Stimulated activated CD8-positive, alpha-beta memory T cell treated with anti-CD3 and anti-CD28 coated beads, Interleukin-15, amount 100 ng/mL, for 4 hours (primary cell): ENCODE measurements at places on chromosomes 11 and 22.

- DNase-seq: no peak
These were observed 45.8 kb downstream of the LRRC32 start for GRCh38 chr11:76624500-76625379.

- DNase-seq: no peak
These were observed 31.7 kb upstream of the TMPRSS4 start for GRCh38 chr11:118045191-118045590.

DNA sequence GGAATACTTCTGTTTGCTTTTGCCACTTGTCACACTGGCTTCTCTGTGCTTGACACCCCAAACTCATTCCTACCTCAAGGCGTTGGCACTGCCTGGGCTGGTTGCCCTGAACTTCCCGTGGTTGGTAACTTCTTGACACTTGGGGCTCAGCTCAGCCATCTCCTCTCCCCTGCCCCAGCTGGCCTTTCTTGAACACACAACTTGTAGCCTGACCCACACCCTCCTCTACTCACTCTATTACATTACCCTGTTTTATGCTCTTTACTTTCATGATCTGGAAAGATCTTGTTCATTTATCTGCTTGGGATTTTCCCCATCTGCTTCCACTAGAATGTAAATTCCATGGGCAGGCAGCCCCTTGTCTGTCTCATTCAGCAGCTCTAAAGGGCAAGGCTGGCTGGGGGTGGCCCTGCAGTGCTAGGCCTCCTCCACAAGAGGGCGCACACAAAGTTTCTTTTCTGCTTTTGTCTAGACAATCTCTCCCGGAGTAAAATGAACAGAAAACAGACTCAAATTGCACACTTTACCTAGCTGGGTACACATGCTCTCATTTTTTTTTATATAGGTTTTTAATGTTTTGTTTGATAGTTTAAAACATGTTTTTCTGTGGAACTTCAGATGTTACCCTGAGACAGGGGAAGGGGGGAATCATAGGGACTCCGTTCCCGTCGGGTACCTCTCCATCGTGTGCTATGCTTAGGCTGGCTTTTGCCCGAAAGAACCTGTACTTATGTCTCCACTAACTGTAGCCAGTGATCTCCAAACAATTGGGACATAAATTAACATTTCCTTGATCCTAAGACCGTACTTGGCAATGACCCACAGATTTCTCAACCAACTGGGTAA lies 16.4 kb upstream of the MRGPRX2 start:
- DNase-seq: peak; percentile 31

- no peak for DNase-seq
These were observed 26.7 kb upstream of the RASL10A start for GRCh38 chr22:29342177-29342576.

GRCh38 chr22:27474711-27475547 lies 326.6 kb downstream of the MN1 start:
- DNase-seq: no peak

DNA sequence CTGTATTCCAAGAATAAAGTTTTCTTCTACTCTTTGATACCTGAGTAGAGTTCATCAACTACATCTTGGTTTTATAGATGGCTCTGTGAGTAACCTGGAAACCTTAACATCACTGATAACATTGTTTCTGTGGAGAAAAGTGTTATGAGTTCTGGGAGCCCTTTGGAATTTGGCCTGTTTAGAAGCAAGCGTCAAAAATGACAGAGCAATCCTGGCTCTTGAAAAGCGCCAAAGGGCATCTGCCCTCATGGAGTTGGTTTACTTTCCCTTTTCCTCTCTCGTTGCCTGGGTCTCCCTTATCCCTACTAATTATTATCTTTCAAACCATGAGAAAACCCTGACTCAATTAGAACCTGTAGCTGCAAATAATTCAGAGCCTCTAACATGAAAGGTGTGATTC lies 140.1 kb downstream of the DBX1 start:
- no peak for DNase-seq

DNA sequence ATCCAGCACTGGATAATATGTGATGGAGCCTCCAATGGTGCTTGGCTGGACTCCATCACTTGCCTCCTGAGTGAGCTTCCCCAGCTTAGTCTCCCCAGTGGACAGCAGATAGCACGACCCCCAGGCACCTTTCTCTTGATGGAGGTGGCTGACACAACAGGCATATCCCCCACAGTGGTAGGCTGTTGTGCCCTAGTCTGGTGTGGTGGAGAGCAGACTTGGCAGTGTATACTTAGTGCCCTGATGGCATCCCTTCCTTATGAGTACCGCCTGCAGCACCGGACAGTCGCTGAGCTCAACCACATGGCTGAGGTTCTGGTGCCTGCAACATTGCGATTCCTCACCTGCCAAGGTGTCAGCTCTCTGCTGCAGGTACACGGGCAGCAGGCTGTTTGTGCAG lies 50.1 kb downstream of the DNHD1 start:
- no peak for DNase-seq

- no peak for DNase-seq
These were observed 101.0 kb downstream of the PTPRJ start for GRCh38 chr11:48081151-48082010.

DNA sequence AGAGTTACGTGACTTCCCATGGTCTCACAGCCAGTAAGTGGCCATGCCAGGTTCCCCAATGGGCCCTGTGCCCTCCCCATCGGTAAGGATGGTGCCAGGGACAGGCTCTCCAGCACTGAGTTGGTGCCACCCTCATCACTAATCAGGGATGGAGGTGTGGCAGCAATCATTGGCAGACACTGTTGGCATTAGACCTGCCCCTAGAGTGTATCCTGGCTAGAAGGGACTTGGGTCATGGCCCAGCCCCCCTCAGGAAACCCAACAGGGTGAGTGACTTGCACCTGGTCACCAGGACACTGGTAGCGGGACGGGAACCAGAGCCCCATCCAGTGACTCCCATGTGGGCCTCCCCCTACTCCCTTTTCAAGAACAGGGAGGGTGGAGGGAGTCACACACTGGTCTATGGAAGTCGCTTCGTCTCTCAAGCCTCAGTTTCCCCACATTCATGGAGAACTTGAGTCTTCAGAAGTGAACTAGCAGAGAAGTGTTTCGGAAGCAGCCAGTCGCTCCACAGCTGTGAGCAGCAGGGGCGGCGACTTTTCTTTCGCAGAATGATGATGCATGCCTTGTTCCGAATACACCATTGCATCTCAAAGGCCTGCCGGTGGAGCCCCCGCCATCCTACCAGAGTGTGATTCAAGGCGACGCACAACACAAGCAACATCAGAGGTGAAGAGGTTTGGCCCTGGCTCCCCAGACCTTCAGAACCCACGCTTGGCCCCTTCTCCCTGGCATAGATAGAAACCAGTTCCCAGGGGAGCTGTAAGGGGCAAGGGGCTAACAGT lies 12.9 kb downstream of the MS4A10 start:
- DNase-seq: no peak

DNA sequence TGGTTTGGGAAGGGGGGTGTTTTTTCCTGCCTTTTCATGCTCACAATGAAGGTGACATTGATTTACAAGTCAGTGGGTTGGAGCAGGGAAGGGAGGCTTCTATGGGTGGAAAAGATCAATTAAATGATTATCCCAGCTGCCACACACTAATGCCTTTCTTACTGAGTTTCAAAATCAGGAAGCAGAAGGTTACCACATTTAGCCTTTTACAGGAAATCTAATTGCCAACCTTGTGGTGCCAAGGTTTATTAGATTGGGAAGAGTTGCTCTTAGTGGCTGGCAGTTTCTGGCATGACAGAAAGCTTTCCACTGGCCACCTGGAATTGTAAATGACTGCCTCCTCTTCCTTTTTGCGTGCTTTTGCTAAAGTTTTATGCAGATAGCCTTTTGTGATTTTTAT lies 98.7 kb downstream of the NAV2 start:
- no peak for DNase-seq

DNA sequence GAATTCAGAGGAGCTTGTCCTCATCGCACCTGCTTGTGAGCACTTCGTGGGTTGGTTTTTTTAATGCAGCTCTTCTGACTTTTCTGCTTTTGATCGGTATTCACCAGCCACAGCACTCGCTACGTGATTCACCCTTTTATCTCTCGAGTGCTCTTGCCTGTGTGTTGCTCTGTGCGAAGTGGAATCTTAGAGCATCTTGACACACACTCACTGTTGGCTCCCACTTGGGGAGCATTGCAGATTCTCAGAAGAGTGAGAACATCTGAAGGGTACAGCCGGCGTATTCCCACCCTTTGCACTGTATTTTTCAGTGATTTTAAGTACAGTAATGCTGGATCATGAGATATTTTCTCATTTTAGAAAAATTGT lies 10.9 kb downstream of the TNNT3 start:
- DNase-seq: no peak

- no peak for DNase-seq
These were observed 1.9 kb downstream of the CCDC83 start for GRCh38 chr11:85857098-85857497.

GRCh38 chr11:2208691-2209369 lies 37.2 kb upstream of the TH start:
- DNase-seq: no peak

GRCh38 chr22:48060266-48060665 lies 1297.8 kb downstream of the TBC1D22A start:
- no peak for DNase-seq

GRCh38 chr11:8268530-8269400 lies 5.1 kb upstream of the LMO1 start:
- DNase-seq: no peak

- no peak for DNase-seq
These were observed 801.6 kb downstream of the LUZP2 start for GRCh38 chr11:25298450-25298849.

DNA sequence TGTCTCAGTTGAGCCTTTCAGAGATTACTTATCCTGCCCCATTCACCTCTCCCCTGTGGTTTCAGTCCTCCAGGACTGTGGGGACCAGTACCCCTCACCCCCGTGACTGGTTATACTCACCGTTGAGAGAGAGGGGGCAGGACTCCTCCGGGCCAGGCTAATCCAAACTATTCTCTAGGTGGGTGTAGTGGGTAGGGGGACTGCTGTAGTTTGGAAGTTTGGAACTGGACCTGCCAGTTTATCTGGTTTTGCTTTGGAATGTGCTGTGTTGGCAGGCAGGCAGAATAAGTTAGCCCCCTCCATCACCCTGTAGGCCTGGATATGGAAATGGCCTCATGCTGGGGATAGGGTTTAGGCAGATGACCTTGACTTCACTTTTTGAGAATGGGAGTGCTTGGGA lies 13.5 kb downstream of the TEAD1 start:
- DNase-seq: no peak

GRCh38 chr11:63616953-63617352 lies 2.7 kb upstream of the PLAAT3 start:
- DNase-seq: no peak

- DNase-seq: peak; percentile 54
These were observed at the start of gene GLB1L3 for GRCh38 chr11:134275534-134276395. GLB1L3 (plus strand) TSS chr11:134276379; CDS start chr11:134276741, 362 bp downstream.

DNA sequence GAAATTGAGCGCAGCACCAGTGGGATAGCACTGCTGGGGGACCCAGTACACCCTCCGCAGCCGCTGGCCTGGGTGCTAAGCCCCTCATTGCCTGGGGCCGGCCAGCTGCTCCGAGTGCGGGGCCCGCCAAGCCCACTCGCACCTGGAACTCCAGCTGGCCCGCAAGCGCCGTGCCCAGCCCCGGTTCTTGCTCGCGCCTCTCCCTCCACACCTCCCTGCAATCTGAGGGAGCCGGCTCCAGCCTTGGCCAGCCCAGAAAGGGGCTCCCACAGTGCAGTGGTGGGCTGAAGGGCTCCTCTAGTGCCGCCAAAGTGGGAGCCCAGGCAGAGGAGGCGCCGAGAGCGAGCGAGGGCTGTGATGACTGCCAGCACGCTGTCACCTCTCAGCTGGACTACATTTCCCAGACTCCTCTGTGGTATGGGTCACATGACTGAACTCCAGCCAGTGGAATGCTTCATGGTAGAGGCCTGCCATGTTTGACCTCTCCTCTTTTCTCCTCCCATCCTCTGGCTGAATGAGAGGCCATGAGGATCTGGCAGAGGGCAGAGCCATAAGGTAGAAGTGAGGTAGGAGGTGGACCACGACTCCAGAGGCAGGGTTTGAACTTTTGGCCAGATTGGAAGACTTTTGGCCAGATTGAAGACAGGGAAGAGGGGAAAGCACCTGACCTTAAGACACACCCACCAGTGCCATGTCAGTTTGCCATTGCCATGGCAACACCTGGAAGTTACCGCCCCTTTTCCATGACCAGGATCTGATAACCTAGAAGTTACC lies 6.2 kb downstream of the MRGPRD start:
- DNase-seq: no peak

GRCh38 chr11:66852466-66853241 lies 4.2 kb upstream of the LRFN4 start:
- DNase-seq: no peak

DNA sequence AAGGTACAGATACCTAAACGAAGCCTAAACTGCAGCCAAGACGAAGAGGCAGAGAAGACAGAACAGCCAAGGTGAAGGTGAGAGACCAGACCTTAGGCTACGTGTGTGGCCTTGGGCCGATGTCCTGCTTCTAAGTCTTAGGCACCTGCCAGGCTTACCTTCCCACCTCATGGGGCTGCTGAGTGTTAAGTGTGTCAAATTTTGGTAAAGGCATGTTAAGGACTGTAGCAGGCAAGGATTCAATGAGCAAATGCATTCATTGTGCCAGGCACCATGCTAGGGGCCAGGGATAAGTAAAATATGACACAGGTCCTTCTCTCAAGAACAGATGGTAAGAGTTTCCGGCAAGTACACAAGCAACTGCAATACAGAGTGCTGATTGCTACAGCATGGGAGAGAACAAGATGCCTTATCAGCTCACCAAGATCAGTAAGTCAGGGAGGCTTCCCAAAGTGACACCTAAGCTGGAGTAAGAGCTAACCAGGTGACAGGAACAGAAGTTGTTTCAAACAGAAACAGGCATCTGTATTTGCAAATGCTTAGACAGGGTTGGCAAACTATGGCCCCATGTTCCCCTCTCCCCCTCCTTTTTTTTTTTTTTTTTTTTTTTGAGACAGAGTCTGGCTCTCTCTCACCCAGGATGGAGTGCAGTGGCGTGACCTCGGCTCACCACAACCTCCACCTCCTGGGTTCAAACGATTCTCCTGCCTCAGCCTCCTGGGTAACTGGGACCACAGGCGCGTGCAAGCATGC lies 46.7 kb downstream of the CLTCL1 start:
- DNase-seq: no peak

GRCh38 chr11:12150831-12151382 lies 40.5 kb downstream of the MICAL2 start:
- no peak for DNase-seq

GRCh38 chr11:10418259-10418949 lies 36.7 kb upstream of the AMPD3 start:
- DNase-seq: no peak

GRCh38 chr11:82462608-82463242 lies 270.9 kb downstream of the FAM181B start:
- DNase-seq: no peak

DNA sequence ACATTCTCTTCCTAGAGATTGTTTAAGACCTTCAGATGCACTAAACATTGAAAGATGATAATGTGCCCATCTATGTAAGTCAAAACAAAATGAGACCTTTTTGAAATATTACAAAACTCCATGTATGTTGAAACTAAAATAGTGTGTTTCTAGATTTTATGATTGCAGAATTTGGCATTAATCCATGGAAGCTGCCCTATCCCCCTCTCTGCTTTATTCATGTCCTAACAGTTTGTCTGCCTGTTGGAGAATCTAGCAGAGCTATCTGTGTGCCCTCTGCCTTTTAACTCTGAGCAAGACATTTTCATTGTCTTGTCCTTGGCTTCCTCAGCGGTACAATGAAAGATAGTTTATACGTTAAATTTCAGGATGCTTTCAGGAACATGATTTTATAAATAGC lies 105.5 kb downstream of the FAT3 start:
- no peak for DNase-seq
